ENCODE measurements at places on chromosomes 4 and X. TPM values are rescaled to one million over a fixed set of nuclear protein-coding genes. Genes with fewer than 3 reads are reported as not detected.

The UGT2B10 gene
- not detected for total RNA-seq

The RIBC1 gene
- 0.94 TPM for total RNA-seq

DNA sequence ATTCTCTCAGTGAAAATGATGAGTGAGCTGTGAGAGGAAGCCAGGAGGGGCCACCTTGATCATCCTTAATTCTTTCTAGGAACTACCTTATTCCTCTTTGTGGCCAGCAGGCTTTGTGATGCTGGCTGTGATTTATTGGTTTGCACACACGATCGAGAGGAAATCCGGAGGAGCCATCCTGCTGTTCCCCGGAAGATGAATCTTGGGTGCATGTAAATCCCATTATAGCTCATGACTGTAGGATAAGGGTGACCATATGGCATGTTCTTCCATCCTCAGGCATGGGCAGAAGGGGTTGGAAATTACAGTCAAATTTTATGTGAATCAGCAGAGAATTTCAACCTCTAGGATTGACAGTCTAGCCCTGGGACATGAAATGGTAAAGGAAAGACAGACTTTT is 254.5 kb downstream of the UNC5C start:
- DNase-seq, result no peak
- no peak overlapping the region for H3K4me3 ChIP-seq
- H3K4me1 ChIP-seq, result no peaks in the 10 kb centered on the region
- no peaks in the 10 kb centered on the region for H3K36me3 ChIP-seq
- H3K27me3 ChIP-seq, result no peaks in the 10 kb centered on the region

GRCh38 chr4:84531689-84532088 is 32.6 kb upstream of the NKX6-1 start:
- H3K27me3 ChIP-seq, result no peaks in the 10 kb centered on the region
- no peak overlapping the region for H3K4me3 ChIP-seq
- DNase-seq, result no peak

GRCh38 chr4:74377714-74378113 is 12.8 kb downstream of the EREG start:
- no peaks in the 10 kb centered on the region for H3K27me3 ChIP-seq
- H3K27ac ChIP-seq, result no peak overlapping the region
- DNase-seq, result no peak
- H3K4me1 ChIP-seq, result no peaks in the 10 kb centered on the region
- no peaks in the 10 kb centered on the region for H3K36me3 ChIP-seq
- H3K4me3 ChIP-seq, result no peak overlapping the region

- H3K36me3 ChIP-seq, result no peaks in the 10 kb centered on the region
- no peak overlapping the region for H3K4me3 ChIP-seq
- no peak for DNase-seq
Measured at GRCh38 chrX:35728481-35728880, 69.7 kb upstream of the MAGEB16 start.

- no peak overlapping the region for H3K4me3 ChIP-seq
- H3K27ac ChIP-seq, result no peak overlapping the region
- no peaks in the 10 kb centered on the region for H3K36me3 ChIP-seq
- no peaks in the 10 kb centered on the region for H3K4me1 ChIP-seq
- no peaks in the 10 kb centered on the region for H3K27me3 ChIP-seq
Measured at GRCh38 chr4:53545942-53546581, 45.2 kb downstream of the LNX1 start.

The CFAP99 gene
- 13.8 TPM for total RNA-seq

The XAGE2 gene
- 8.1 TPM for total RNA-seq

- no peak overlapping the region for H3K27ac ChIP-seq
- H3K4me1 ChIP-seq, result no peaks in the 10 kb centered on the region
- H3K4me3 ChIP-seq, result no peak overlapping the region
- no peak for DNase-seq
Measured at GRCh38 chr4:84809946-84810345, 156.5 kb downstream of the WDFY3 start.

The FHIP1A gene
- 13.5 TPM for total RNA-seq

All from upper lobe of left lung (tissue), 6 donors.